ENCODE measurements at places on chromosomes 16 and 17.
A peak's percentile ranks its signal among the peaks of the same experiment; 100 is the strongest.

GRCh38 chr17:74464730-74465377 is 1.6 kb upstream of the CD300A start:
- no peak for DNase-seq

DNA sequence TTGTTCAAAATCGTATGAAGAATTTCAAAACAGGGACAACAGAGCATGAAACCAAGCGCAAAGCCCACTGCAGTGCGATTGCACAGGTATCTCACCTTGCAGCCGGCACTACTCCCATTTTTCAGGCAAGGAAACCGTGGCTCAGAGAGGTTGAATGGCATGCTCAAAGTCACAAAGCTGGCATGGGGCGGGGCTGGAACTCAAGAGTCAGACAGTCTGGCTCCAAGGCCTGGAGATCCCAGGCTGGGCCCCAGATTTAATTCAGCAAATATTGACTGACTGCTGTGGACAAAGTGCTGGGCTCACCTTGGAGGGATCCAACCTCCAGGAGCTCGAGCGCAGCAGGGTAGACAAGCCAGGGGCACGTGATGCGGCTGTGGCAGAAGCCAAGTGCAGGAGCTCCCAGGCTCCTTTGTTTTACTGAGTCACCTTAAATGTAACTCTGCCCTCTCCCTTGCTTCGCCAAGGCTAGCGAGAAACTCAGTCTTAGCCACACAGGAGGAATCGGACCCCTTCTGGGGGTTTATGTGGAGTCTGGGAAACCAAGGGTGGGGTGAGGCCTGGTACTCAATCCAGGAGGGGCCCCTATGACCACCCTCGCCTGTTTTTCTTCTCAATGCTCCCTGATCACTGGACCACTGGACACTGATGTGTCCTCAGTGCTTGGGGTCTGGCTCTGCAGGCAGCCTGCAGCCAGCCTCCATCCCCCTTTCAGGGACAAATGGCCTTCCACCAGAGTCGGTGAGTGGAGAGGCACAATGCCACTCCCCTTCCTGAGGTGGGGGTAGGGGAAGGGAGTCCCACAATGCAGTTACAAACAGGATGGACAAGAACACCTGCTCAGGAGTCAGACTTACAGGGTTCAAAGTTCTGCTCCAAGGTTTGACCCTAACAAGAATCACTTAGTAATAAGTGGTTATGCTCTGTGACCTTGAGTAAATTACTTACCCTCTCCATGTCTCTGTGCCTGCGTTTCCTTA is 3.9 kb upstream of the SPATA20 start:
- DNase-seq = no peak

GRCh38 chr17:48574505-48575065 is 3.6 kb downstream of the HOXB4 start:
- no peak for DNase-seq

DNA sequence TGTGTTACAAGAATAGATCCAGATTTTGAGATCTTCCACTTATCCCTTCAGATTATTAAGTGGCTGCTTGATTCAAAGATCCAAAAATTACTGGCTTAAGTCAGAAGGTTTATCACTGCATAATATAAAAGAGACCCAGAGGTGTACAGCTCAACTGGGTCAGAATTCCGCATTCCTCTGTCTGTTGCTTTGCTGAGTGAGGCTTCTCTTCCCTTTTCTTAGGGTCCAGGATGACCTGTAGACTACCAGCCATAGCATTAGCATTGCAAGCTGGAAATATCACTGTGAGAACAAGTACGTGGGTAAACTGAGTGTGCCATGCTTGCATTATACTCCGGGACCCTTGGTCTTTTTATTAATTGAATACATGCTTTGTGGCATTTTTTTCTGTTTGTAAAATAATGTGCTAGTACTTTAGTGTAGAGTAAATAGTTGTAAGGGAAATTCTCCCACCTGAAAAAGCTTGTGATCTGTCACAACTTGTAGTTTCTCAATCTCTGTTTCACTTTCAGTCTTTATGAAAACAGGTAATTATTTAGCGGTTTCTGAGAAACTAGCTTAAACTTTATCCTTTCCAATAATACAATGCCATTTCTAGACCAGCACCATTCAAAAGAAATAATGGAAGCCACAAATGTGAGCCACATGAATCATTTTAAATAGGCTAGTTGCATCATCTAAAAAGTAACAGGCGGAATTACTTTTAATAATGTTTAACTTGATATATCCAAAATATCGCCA is 61.6 kb downstream of the TNRC6C start:
- no peak for DNase-seq

GRCh38 chr17:54948380-54948779 is 20.1 kb downstream of the COX11 start:
- DNase-seq = no peak

DNA sequence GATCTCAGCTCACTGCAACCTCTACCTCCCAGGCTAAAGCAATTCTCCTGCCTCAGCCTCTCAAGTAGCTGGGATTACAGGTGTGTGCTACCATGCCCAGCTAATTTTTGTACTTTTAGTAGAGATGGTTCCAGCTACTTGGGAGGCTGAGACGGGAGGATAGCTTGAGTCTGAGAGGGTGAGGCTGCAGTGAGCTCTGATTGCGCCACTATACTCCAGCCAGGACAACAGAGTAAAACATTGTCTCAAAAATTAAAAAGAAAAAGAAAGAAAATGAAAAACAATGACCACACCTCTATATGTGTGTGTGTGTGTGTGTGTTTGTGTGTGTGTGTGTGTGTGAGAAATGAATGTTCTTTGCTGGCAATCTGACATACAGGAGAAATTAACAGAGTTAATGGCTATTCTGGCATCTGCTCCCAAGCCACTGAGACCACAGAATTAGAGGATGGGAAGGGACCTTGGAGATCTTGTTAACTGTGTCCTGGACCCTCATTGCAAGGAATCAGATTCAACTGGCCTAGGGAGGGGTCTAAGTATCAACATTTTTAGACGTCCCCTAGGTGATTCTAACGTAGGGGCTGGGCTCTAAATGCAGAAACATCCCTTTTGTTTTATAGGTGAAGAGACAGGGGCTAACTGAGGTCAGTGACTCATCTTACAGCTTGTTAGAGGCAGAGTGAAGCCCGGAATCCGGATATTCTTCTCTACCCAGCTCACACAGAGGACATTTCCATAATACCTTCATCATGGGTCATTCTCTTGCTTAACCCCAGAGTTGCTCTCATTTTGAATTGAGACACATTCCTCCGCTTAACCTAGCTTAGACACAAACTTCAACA is 16.4 kb upstream of the MARCHF10 start:
- DNase-seq = no peak

DNA sequence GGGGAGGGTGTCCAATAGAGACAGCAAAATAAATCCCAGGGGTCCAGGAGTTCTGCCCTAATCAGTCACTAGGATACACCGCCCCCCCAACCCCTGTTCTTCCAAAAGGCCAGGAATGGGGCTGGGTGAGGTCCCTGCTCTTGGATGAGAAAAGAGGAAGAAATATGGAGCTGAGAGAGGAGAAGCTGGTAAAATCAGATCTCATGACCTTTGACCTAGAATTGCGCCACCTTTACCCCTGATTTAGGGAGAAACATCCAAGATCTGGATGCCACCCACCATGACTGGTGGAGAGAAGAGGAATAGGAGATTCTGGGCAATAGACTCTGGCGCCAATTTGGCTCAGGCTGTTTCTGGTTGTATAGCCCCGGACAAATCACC is 707 bp upstream of the CACNB1 start:
- no peak for DNase-seq

DNA sequence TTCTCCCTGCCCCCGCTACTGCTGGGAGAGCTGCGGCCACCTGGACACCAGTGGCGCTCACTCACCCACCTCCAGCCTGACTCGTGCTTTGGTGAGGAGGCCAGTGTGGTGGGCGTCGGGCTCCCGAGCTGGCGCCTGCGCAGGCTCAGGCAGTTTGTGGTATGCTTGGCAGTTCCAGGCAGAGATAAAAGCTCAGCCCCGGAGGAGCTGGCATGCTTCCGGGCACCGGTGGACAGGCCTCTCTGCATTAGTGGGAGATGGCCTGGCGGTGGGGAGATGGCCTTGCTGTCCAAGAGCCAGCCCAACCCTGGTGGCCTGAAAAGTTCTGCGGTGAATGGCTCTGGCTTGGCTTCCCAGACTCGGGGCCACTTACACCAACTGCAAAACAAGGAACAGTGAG is 4.1 kb downstream of the ADGRG1 start:
- no peak for DNase-seq

GRCh38 chr17:74775409-74776043 is 619 bp downstream of the NAT9 start:
- DNase-seq = no peak

GRCh38 chr16:19179546-19180490 is 11.8 kb downstream of the SYT17 start:
- peak; percentile 80 for DNase-seq

DNA sequence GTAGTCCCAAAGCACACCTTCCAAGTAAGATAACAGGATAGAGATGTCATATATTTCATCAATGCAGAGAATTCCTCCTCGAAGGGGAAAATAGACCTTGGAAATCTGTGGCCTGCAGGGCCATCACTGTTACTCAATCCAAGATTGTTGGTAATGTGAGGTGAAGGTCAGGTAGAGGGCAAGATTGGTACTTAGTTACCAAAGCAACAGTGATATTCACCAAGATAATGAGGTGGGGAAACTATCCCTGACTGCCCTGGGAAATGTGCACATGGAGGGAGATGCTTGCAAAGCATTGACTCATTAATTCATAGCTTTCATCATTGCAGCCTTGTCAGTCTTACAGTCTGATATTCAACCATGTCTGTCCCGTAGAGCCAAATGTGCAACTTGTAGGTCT is 234.1 kb upstream of the MON1B start:
- DNase-seq = no peak

GRCh38 chr17:73498886-73499554 is 145.2 kb downstream of the SDK2 start:
- DNase-seq = no peak

GRCh38 chr16:49638673-49639610 is 217.0 kb downstream of the ZNF423 start:
- no peak for DNase-seq

DNA sequence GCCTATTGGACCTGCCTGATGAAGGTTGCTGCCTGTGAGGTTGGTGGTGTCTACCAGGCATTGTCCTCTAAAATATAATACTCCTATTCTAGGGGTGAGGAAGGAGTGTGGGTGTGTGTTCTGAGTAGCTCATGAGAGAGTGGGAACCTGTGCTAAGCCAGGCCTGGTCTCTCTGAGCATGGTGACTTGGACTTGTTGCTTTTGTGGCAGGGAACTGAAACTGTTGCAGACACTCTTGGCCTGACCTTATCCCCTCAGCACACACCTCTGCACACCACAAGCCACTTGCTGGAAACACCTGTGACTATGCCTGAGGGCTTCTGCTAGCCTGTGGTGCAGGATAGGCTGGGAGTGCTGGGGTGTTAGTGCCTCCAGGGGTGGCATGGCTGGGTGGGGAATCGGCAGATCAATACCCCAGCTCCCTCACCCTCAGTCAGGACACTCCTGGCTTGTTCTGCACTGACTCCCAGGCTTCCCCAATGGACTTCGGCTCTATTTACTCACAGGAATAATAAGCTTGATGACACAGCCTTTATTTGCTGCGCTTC is 29.9 kb downstream of the PLCG2 start:
- no peak for DNase-seq

DNA sequence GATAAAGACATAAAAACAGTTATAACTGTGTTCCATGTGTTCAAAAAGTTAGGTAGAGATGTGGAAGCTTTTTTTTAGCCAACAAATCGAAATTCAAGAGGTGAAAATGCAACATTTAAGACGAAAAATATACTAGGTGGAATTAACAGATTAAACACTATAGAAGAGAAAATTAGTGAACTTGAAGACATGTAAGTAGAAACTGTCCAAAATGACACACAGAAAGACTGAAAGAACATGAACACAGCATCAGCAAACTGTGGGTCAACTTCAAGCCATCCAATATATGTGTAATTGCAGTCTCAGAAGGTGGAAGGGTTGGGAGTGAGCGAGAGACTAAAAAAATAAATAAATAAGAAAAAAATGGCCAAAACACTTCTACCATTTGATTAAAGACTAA is 9.3 kb downstream of the FAM83G start:
- DNase-seq = no peak

- DNase-seq = no peak
Observed at GRCh38 chr16:75761108-75761507, 34.8 kb upstream of the CPHXL start.

GRCh38 chr16:84071121-84071520 is 28.5 kb upstream of the SLC38A8 start:
- no peak for DNase-seq

- no peak for DNase-seq
Observed at GRCh38 chr17:7831233-7831632, 2.8 kb upstream of the KDM6B start.

DNA sequence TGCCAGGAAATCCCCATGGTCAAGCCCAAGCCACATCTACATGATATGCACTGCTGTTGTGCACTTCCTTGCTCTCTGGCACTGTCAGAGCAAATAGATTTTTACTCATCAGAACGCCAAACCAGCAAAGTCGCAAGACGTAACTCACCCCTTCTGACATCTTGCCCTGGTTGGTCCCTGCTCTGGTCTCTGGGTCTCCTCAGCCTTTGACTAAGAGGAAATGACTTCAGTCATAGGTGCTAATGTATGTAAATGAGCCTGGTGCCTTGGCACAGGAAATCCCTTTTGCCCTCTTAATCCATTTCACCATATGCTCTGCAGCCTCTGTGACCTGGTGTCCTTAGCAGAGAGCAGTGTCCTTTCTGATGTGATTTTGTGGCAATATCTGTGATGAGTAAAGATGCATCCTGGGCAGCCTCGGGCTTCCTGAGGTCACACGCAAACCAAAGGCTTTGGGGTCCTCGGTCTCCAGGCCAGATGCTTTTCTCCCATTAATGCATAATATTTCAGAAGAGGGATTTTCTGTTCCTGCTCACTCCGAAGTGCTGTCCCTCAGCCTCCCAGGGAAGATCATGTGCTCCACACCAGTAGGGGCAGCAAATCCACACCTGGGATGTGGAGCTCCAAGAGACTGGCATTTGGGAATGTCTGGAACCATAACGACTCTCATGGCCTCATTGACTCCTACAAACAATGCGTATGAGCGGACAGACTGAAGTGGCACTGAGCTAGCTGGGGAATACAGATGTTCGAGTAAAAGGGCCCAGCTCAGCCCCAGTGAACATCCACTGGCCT is 66.9 kb downstream of the GP2 start:
- no peak for DNase-seq

GRCh38 chr16:15777533-15778203 is 79.2 kb downstream of the MYH11 start:
- peak; percentile 38 for DNase-seq

GRCh38 chr16:72744076-72744793 is 303.7 kb downstream of the ZFHX3 start:
- no peak for DNase-seq

GRCh38 chr16:81730090-81731051 is 48.7 kb upstream of the PLCG2 start:
- no peak for DNase-seq

- DNase-seq = no peak
Observed at GRCh38 chr16:21613361-21613760, 14.0 kb downstream of the METTL9 start.

- no peak for DNase-seq
Observed at GRCh38 chr17:72511874-72512273, 391.1 kb downstream of the SOX9 start.

DNA sequence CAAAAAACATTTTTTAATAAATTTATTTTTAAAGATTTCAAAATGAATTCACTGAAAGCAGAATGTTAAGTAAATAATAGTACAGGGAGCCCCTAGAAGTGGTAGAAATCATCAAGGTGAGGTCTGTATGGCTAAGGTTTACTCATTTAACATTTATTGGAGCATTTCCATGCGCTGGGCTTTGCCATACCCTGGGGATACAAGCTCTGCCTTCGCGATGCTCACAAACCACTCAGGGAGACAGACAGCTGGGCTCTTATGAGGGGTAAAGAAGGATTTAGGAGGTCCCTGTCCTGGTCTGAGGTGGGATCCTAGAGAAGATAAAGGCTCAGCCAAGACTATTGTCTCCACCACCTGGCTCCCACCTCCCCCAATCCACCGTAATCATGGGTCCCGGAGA is 11.3 kb upstream of the LPCAT2 start:
- no peak for DNase-seq

Data from HL-60 (cell line).